ENCODE measurements at places on chromosomes 6 and 20.

- no peak for DNase-seq
These were observed 41.8 kb upstream of the TOP1 start for GRCh38 chr20:40986774-40987173.

- no peak for DNase-seq
These were observed 83.0 kb upstream of the CITED2 start for GRCh38 chr6:139457476-139457875.

DNA sequence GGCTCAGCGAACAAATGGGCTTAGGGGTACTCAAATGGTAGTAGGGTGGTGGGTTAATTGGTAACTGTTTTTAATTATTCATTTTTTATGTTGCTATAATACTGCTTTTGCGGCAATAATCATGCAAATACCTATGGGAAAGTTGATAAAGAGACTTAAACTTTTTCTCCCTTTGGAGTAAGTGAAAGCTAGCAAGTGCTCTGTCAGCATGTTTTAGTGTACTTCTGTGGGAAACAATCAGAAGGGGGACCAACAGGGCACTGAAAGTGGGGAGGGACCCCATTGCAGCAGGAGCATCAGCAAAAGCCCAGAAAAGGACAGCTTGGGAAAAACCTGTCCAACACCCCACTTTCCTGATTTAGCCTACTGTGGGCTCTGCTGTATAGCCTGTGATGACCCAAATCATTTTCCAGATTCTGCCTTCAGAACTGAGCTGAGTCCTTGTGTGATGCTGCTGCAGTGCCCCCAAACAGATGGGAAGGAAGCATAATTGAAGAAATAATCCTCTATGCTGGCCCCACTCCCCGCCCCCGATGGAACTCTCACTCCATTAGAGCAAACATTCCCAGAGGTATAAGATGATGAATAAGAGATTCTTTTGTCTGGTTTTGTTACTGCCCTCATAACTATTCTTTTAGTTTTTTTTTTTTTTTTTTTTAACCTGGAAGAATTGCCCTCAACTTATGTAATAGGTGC is 322.8 kb downstream of the CD83 start:
- no peak for DNase-seq

- DNase-seq, result no peak
These were observed 129.3 kb downstream of the PFDN4 start for GRCh38 chr20:54337144-54337543.

- no peak for DNase-seq
These were observed 726 bp downstream of the FLRT3 start for GRCh38 chr20:14336686-14337085.

- DNase-seq, result no peak
These were observed 171.7 kb downstream of the BACH2 start for GRCh38 chr6:90124874-90125510.

GRCh38 chr6:127301199-127301700 is 34.6 kb downstream of the RNF146 start:
- DNase-seq, result no peak

DNA sequence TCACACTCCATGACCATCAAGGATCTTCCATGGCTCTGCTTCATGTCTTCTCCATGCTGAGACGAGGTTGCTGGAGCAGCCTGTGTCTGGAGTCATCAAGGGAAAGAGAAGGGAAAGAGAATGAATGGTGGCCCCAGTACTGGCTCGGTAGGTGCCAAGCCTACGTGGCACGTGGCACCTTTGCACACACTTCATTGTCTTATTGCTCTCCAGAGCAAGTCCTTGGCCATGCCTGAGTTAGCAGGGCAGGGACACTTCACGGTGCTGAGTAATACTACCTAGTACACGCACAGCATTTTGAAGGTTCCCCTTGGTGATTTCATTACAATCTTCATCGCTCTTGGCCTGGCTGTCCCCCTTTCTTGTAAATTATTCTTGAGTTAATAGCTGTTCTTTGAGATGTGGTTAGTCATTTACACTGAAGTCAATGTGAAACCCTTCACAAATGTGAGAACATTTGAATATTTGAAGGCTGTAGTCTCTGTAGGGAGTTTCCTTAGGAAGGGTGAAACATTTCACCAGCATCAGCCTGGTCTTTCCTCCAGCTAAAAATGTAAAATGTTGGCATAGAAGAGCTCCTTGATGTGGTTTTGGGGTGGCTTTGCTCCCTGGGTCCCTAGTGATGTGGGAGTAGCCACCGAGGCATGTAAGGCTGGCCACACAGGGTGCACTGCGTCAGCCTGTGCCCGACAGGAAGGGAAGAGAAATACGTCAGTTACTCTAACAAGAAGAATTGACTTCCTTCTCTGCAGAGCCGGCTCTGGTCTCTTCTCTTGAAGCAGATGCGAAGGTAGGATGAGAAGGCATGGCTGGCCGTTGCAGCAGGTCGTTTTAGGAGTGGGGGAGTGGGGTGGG is at the start of gene SYTL3:
Gene SYTL3 (plus strand): TSS at position 766 of the 855 bp plus-strand sequence. CDS start 13,215 bp downstream, outside the sequence.
- peak; percentile 37 for DNase-seq

DNA sequence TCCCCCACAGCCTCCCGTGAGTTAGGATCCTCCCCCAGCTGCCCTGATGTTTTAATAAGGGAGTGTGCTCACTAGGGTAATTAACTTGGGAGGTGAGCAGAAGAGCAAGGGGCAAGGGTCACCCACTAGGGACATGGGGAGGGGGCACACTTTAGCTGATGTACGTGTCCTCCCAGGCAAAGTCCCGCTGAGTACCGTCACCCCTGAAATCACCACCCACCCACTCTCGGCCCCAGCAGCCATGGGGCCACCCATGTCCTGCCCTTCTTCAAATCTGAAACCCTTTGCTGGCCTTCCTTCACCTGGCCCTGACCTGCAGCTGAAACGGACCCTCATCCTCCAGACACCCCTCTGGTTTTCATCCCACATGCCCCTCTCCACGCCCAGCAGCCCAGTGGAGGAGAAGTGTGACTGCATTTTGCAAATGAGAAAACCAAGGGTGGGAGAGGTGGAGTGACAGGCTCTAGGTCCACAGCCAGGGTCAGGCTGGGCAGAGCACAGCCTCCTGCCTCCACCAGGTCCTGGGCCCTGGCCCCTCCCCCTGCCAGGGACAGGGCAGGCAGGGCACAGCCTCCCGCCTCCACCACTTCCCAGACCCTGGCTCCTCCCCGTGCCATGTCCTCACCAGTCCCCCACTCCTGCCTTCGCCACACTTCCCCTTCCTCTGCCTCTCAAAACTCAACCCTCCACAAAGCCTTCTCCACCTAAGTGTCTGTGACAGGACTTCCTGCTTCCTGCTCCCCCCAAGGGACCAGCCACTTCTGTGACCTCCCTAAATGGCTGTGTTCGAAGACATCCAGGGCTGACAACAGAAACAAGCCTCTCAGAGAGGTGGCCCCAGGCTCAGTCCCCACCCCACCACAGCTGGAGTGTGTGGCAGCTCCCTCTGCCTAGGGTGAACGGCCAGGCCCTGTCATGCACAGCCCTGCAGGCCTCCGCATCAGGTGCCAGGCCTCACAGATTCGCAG is 15.1 kb downstream of the ACSS1 start:
- no peak for DNase-seq

DNA sequence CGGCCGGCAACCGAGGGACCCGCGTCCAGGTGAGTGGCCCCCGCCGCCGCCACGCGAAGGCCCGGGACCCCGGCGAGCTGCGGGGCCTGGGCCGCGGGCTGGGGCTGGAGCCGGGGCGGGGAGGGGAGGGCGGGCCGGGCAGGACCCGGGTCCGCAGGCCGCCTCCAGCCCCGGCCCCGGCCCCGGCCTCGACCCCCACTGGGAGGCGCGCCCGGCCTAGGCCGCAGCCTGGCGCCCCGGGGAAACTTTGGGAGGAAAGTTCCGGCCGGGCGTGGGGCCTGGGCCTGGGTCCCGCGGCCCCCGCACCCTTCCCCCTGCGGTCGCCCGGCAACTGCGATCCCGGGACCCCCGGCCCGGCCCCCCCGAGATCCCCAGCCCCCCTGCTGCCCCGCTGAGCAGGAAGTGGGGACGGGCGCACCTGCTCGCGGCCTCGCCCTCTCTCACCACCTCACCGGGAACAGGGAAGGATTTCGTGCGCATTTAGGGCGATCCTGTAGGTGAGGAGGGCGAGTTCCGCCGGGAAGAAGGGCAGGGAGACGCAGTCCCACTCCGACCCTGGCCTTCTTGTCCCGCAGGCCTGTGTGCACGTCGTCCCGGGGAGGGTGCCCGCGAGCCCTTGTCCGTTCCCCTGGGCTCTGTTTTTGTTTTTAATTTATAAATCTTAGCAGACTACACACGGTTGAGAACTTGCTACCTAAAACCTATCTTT is 402 bp downstream of the OSBPL2 start:
- DNase-seq, result no peak

DNA sequence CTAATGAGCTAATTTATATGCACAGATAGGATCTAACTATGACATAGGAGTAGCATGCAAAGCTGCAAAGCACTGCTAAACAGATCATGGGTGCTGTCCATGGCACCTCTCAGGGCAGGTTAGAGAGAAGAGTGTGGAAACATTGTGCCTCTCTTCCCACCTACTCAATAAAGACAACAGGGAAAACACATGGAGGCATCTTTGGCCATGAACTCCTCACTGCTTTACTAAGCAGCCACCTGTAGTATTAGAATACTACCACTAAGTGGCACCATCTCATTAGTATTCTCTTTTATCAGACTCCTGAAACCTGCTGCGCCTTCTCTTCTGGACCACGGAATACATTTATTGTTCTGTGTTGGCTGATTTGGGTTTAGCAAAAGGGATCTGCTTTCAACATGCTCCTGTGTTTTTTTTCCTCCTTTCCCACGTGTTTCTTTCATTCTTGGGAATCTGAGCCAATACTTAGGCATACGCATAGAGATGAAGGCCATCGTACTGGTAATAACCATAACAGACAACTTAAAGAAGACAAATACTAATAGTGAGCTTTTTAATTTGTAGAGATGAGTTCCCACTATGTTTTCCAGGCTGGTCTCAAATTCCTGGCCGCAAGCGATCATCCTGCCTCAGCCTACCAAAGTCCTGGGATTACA is 9.4 kb upstream of the HDDC2 start:
- no peak for DNase-seq

GRCh38 chr6:33126101-33126714 is 50.4 kb downstream of the HLA-DPB1 start:
- peak; percentile 19 for DNase-seq

DNA sequence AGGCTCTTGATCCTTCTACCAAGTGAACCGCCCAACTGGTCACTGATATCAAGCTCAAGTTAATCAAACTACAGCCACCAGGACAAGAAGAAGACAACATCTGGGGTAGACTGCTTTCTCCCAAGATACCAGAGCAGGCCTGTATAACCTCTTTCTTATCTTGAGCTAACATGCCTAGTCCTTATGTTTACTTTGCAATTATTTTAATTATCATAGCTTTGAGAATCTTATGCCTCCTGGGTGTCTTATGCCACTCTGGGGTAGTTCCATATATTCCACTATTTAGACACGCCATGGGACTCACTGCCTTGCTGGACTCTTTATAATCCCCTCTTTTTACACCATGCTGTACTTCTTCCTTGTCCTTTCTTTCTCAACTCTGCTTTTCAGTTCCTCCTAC is 41.5 kb upstream of the ECI2 start:
- no peak for DNase-seq
